ENCODE measurements at places on chromosomes 6 and 20.

DNA sequence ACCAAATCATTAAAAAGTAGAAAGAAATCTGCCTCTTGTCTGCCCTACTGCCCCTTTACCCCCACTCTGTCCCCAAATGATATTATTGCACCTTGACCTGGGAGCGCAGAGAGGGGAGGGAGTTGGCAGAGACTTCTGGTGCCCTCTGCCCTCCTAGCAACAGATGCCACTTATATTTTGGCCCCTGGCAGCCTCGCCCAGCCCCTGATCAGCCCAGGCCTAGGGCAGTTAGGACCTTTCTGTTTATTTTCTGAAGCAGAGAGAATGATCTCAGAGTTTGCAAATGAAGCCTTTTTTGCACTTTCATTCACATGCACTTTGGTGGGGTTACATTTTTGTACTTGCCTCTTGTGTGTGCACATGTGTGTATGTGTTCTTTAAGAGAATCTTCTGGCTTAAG is 8.4 kb upstream of the SGK2 start:
- DNase-seq, result no peak

DNA sequence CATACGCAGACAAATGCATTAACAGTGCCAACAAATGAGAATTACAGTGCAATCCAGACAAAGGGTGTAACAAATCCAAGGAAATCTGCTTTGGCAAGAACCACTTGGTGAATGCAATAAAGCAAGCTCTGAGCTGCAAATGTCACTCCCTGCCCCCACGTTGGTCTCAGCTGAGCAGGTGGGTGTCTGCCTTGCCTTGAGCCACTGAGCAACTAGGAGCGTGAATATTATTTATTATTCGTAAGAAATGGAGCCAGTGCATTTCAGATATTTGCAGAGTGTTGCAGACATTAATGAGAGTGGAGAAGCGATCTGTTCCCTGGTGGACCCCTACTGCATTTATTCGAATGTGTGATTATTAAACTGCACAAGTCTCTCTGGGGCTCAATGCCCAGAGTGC is 36.6 kb upstream of the F13A1 start:
- DNase-seq, result no peak

- DNase-seq, result no peak
Observed at GRCh38 chr6:162026843-162027242, 700.7 kb downstream of the PRKN start.

GRCh38 chr6:148441454-148441911 is 98.8 kb downstream of the SASH1 start:
- DNase-seq, result no peak

- no peak for DNase-seq
Observed at GRCh38 chr6:4613381-4613780, 162.8 kb upstream of the CDYL start.

GRCh38 chr20:20744170-20744725 is 31.8 kb upstream of the RALGAPA2 start:
- no peak for DNase-seq

GRCh38 chr6:54134935-54135334 is 23.7 kb downstream of the MLIP start:
- no peak for DNase-seq

DNA sequence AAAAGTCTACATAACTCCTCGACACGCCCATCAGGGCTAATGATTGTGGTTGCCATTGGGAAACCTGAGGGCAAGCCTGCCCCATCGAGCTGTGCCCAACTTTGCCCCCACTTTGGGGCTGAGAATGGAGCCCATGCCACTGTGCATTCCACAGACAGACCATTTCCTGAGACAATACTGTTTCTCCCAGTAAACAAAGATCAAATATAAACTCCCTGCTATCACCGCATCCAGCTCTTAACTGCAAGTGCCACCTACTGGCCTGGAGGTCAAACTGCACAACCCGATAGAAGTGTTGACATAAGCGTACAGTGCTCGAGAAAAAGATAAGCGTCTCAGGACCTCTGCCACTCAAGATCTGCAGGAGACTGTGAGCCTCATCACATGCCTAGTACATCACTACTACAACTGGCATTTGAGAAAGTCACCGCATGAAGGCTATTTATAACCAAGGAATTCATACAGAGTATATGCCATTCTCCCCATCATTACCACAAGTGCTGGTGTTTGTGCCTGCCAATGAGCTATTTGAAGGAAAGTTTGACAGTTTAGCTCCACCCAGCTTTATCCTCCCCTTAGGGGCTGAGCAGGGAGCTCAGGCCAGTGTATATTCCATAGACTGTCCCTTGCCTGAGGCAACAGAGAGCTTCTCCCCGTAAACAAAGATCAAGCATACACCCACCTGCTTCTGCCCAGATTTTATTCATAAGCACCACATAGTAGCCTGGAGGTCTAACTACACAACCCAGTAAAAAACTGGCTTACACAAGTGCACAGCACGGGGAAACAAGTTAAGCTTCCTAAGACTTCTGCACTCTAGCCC is 4.5 kb upstream of the DEFB126 start:
- peak; percentile 24 for DNase-seq

DNA sequence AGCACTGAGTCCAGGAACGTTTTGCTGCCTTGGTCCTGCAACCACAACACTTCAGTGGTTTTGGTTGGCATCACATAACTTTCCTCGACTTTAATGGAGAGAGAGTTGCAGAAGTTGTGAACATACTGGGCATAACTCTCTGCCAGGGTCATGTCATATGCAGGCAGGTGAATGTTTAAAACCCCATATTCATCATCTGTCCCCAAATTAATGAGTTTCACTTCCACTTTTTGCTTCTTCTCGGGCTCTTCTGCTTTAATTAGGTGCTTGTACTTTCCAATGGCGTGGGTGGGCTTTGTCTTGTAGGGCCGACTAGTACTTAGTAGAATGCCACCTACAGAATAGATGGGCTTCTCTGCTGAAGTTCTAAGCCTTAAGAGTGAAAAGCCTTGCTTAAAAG is 45.2 kb upstream of the TFAP2A start:
- no peak for DNase-seq

DNA sequence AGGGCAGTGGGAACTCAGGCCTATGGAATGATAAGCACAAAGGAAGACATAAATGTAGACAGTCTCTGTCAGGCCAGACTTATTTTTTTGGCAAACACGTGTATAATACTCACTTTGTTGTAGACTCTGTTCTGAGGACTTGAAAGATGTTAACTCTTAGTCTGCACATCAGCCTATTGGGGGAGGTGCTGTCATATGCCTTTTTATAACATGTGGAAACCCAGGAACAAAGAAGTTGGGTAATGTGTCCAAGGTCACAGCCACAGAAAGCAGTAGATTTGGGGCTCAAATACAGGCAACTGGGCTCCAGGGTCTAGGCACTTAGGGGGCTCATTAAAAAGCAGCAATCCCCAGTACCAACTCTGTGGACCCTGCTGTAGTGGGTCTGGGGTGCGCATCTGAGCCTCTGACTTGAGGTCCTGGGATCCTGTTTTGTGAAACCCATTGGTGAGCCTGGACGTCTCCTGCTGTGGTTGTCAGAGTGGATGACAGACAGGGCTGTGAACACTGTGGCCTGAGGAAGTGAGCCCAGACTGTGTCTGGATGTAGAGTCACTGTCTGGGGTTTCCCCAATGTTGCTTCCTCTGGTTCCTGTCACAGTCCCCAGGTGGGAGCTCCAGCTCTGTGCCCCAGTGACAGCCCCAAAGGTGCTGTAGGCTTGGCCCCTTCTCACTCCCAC is 50.0 kb downstream of the CDH26 start:
- no peak for DNase-seq
